ENCODE measurements at places on chromosomes 4 and X.

- no peak for DNase-seq
Observed at GRCh38 chrX:20454117-20454516, 187.4 kb upstream of the RPS6KA3 start.

- no peak for DNase-seq
Observed at GRCh38 chr4:134308910-134309309, 107.3 kb upstream of the PABPC4L start.

GRCh38 chrX:133747196-133747595 is 238.2 kb downstream of the GPC3 start:
- DNase-seq = no peak

DNA sequence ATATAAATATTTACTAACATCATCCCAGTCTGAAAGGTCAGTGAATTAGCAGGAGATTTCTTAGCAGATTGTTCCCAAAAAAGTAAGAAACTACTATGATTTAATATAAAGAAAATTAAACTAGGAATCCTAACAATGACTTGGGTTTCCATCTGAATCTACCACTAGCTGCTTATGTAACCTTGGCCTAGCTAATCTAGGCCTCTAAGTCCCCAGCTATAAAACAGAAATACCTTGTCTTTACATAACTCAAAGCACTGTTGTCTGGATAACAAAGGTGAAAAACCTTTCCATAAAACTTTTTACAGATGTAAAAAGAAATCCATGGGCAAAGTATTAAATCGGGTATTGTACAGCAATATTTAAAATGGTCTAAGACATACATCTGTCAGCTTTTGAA is 3.0 kb downstream of the FBXL5 start:
- no peak for DNase-seq

- DNase-seq = no peak
Observed at GRCh38 chrX:43269201-43269600, 386.9 kb upstream of the MAOA start.

DNA sequence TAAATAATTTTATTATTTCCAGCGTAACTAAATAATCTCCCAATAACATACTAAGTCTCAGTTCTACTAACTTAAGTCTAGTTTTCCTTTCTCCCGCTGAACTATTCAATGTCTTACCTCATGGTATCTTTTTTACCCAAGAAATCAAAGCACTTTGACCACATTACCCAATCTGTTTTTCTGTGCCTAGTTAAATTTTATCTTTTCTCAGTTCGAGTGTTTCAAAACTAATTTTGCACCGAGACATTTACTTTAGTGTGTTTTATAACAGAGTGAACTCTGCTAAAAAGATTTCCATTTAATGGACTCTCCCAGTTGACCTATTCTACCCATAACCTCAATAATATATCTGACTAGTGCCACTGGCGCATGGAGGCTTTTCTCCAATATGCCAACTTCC is 67.6 kb upstream of the IRF2 start:
- no peak for DNase-seq

DNA sequence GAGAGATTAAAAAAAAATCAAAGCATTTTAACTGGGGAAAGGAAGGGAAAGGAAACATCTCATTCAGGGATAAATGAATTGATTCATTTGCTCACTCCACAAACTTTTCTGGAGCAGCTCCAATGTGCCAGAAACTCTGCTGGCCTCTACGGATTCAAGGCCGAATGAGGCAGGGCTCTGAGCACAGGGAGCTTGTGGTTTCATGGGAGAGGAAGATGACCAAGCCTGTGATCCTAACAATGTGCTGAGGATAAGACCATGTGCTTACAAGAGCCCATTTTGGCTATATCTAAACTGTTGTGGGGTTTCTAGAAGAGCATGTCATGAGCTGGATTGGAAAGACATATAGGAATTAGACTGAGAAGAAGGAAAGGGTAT is 137.5 kb downstream of the ZNF674 start:
- no peak for DNase-seq

DNA sequence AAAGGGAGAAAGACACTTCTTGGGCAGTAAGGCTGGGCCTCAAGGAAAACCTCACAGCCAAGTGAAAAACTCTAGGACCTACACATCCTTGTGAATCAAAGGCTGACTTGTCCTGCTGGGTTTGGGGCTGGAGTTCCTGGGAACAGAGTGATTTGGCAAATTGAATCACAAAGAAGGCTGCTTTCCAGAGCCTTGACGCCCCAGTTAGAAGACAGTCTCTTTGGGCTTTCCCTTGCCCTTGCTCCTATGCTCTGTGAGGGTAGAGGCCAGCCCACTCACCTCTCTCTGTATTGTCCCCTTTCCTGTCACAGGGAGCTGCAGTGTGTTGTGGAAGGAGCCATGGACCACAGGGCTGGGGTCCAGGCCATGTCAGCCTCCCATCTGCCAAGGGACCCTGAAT is 9.6 kb downstream of the AMER1 start:
- no peak for DNase-seq

DNA sequence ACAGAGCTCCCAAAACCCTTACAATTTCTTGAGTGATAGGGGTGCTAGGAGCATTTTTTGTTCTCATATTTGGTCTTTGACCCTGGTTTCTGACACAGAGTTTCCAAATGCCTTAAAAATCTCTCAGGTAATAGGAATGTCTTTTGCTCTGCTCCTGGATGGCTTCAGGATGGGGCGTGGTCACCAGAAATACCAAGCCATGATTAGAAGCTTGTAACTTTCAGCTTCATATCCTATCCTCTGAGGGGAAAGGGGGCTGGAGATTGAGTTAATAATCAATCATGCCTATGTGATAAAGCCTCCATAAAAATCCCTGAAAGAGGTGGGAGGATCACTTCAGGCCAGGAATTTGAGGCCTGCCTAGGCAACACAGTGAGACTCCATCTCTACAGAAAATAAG is 34.6 kb upstream of the IL9R start:
- DNase-seq = no peak

DNA sequence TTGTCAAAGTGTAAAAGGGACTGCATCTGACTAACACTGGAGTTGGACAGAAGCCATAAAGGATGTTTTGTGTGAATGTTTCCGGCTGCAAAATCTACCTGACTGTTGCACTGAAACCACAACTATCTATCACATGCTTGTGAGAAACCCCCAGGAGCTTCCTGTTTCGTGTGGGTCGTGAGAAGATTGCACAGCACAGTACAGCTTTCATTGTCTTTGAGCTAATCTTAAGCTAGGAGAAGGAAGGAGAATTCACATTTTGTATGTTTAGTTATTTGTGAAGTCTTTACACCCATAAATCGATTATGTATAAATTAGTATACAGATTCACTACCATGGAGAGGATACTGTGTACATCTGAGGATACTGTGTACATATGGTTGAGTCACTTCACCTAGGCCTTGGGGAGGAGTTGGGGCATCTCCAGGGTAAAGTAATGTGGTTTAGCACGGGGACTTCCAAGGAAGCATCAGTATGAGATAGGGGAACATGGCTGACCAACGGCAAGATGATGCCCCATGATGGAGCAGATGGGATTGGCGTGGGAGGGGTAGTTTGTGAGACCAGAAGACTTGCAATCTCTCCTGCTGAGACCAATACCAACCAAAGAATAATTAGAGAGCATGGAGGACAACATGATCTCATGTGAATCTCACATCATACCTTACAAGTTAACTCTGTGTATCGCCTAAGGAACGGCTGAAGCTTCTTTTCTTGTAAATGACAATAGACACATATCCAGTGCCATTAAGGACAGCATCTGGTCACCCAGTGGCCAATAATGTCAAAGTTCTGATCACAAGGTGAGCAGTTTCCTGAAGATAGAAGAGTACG is 43.1 kb upstream of the FAM9C start:
- peak; percentile 90 for DNase-seq

- DNase-seq = no peak
Observed at GRCh38 chrX:18003876-18004275, 142.8 kb upstream of the RAI2 start.
